ENCODE measurements at places on chromosomes 1 and 21. TPM values are rescaled to one million over a fixed set of nuclear protein-coding genes. Genes with fewer than 3 reads are reported as not detected.

DNA sequence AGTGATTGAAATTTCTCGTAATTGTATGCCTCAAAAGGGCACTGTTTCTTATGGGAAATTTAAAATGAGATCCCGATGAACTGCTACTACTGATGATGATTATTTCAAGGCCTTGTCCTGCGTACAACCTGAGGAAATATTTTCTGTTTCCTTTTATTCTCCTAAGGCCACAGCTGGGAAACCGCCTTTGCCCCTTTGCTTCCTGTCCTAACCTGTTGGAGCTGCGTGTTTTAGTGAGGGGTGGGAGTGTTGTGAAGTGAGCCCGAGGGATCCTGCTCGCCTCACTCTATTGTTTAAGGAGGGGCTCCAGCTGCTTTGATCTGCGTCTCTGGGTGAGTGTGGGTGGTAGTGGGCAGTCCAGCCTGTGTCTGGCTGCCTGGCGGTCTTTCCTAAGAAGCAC, 14.4 kb downstream of the LAMC2 start:
- no peak overlapping the region for H3K27ac ChIP-seq
- no peaks in the 10 kb centered on the region for H3K4me1 ChIP-seq
- no peak overlapping the region for H3K4me3 ChIP-seq
- H3K27me3 ChIP-seq: no peaks in the 10 kb centered on the region
- DNase-seq: no peak

DNA sequence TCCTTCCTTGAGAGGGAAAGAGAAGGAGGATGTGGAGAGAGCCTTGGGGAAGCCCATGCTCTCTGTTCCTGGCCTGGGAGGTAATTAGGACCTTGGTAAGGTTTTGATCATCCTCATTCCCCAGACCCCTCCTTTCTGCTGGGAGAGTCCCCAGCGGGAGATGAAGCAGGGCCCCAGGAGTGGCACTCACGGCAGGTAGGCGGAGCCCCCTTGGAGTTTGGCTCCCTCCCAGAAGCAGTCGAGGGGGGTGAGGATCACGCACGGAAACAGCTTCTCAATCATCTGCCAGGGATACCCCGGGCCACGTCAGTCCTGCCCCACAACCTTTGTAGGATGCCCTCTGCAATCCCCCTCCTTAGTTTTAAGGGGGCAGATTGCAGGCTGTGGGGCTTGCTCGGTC, 11.5 kb downstream of the PTCH2 start:
- H3K4me1 ChIP-seq: no peaks in the 10 kb centered on the region
- H3K4me3 ChIP-seq: no peak overlapping the region
- no peaks in the 10 kb centered on the region for H3K27me3 ChIP-seq
- no peak for DNase-seq
- H3K36me3 ChIP-seq: no peaks in the 10 kb centered on the region

- peak; percentile 87 for DNase-seq
- peaks cover 28% of the 10 kb centered on the region for H3K27me3 ChIP-seq
- peaks cover 4% of the 10 kb centered on the region for H3K4me1 ChIP-seq
- H3K27ac ChIP-seq: no peak overlapping the region
Observed at GRCh38 chr1:209207701-209208286, 375.7 kb upstream of the CAMK1G start.

- H3K36me3 ChIP-seq: no peaks in the 10 kb centered on the region
- H3K4me3 ChIP-seq: no peak overlapping the region
- no peak overlapping the region for H3K27ac ChIP-seq
- no peaks in the 10 kb centered on the region for H3K4me1 ChIP-seq
Observed at GRCh38 chr1:197715806-197716205, 59.5 kb downstream of the DENND1B start.

GRCh38 chr1:62528015-62528414, 69.3 kb upstream of the ANGPTL3 start:
- no peaks in the 10 kb centered on the region for H3K4me1 ChIP-seq
- H3K27me3 ChIP-seq: no peaks in the 10 kb centered on the region
- H3K36me3 ChIP-seq: no peaks in the 10 kb centered on the region
- no peak overlapping the region for H3K27ac ChIP-seq
- H3K4me3 ChIP-seq: no peak overlapping the region

DNA sequence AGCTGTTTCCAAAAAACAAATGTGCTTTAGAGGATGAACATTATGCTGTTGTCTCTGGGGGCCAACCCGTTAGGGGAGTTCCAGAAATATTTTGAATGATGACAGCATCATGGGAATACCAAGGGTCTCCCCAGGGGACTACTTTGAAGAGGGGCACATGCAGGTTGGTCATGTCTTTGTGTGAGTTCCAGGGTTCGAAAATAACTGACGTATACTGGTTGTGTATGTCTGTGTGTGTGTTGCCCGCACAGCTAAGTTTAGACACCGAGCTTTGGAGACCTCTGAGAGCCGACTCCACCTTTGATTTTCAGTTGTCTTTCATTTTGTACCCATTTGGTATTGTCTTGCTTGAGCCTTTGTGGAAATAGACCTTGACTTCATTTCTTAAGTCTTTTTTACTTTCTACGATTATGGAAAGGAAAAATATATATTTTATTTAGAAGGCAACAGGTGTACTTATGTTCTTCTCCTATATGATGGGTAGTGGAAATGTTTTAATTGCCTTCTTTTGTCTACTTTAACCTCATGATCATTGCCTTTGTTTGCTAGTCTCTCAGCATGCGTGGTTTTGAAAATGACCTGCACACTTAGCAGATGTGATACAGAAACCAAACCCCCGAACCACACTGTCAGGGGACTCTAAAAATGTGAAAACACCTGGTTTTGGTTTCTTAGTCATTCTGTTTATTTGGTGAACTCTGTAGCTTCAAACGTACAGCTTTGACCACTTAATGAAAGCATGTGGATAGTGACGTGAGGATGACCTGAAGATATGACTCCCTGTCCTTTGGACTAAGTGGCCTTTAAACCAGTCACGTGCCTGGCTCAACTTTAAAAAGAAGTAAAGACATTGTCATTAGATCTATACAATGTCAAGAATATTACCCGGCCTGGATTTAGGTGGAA, 56.5 kb downstream of the GALNT2 start:
- H3K36me3 ChIP-seq: no peaks in the 10 kb centered on the region
- peak overlapping the region; percentile 74 for H3K27ac ChIP-seq
- H3K4me3 ChIP-seq: no peak overlapping the region

- H3K4me1 ChIP-seq: no peaks in the 10 kb centered on the region
- no peak overlapping the region for H3K27ac ChIP-seq
- H3K27me3 ChIP-seq: no peaks in the 10 kb centered on the region
- H3K36me3 ChIP-seq: no peaks in the 10 kb centered on the region
- DNase-seq: no peak
Observed at GRCh38 chr1:90778486-90778885, 61.4 kb upstream of the BARHL2 start.

GRCh38 chr1:19495799-19496526, 10.6 kb upstream of the CAPZB start:
- DNase-seq: no peak
- H3K36me3 ChIP-seq: no peaks in the 10 kb centered on the region
- H3K4me1 ChIP-seq: no peaks in the 10 kb centered on the region

GRCh38 chr1:228723287-228723686, 12.0 kb upstream of the RHOU start:
- DNase-seq: no peak
- peaks cover 3% of the 10 kb centered on the region for H3K4me1 ChIP-seq
- H3K36me3 ChIP-seq: no peaks in the 10 kb centered on the region
- peak overlapping the region; percentile 29 for H3K27ac ChIP-seq
- no peaks in the 10 kb centered on the region for H3K27me3 ChIP-seq
- no peak overlapping the region for H3K4me3 ChIP-seq

SLC44A5 gene
- 4.8 TPM for total RNA-seq

PCP4 gene
- 1.2 TPM for total RNA-seq

LEFTY2 gene
- 0.60 TPM for total RNA-seq
